ENCODE measurements at places on chromosomes 7 and 10.

GRCh38 chr7:32410545-32410944 is 79.6 kb downstream of the LSM5 start:
- no peak for DNase-seq

DNA sequence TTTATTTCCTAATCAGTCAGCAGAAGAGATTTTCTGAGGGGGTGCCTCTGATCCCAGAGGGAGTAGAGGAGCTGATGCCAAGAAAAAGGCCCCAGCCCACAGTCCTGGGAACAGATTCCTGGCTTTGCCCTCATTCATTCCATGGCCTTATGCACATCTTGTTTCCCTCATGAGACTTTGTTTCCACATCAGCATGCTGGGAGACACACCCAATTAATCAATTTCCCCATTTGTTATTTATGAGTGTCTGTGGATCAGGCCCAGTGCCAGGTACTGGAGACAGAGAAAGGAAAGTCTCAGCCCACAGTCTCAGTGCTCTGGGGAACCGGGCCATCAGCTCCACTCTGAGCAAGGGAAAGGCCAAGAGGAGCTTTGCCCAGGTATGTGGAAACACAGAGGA is 496.2 kb upstream of the ZMIZ1 start:
- DNase-seq: no peak

DNA sequence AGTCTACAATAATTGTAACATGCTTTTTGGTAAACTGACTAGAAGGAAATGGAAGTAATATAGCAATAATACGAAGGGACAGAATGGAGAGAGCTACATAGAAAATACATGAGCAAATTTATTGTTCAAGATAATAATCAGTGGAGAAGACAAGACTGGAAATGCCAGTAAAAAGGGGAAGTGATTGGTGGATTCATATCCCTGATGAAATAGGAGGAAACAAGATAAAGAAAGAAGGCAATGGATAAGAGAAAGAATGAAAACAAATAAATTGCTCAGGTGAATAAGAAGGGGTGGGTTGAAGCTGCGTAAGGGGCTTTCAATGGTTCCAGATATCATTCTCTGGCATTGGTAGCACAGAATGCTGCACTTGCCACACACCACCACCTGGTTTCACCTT is 135.9 kb downstream of the LRRN3 start:
- DNase-seq: no peak

- DNase-seq: no peak
These were observed 125.3 kb upstream of the CELF2 start for GRCh38 chr10:10892290-10892875.

- DNase-seq: no peak
These were observed 14.8 kb downstream of the SAMD8 start for GRCh38 chr10:75126277-75126676.

GRCh38 chr10:117367718-117368117 is 7.5 kb downstream of the PDZD8 start:
- no peak for DNase-seq

GRCh38 chr10:125159486-125159931 is 854 bp downstream of the CTBP2 start:
- no peak for DNase-seq

DNA sequence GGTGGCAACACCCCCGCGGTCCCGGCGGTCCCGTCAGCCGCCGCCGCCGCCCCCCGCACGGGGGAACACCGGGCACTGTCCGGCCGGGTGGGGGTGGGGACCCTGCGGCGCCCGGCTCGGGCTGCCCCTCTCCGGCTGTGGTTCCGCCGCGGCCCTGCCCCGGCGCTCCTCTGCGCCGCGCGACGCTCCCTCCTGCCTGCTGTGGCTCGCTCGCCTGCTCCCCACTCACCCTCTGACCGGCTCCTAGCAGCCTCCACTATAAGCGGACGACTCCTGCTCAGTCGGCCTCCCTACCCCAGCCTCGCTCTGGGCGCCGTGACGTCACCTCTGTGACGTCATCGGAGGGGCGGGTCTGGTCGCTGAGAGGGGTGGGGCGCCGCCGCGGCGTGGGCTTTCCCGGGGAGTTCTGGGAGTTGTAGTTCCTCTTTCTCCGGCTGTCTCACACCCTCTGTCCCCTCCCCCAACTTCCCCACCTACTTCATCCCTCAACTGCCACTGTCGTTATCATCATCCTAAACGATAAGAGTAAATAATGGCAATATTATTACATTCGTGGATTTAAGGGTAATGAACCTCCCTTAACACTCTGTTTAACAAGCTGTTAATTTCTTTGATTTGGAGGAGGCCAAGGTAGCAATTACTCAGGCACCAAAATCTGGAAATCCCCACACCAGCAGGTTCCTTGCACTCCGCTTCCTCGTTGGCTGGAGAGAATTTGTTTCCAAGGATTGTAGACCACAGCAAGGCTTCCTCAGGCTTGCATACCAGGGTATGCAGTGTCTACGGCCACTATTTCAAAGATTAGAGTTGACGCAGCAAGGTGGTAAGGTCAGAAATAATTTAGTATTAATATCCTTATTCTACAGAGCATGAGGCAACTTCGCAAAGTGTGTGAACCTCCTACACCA is at the start of gene UBE2H:
Gene UBE2H, minus strand, starts transcription at position 308 of the 908 bp plus-strand sequence. CDS start 405 bp downstream, outside the sequence.
- DNase-seq: peak; percentile 92
